Fibroblast of skin of scalp (primary cell): ENCODE measurements at places on chromosomes 6 and 20.

DNA sequence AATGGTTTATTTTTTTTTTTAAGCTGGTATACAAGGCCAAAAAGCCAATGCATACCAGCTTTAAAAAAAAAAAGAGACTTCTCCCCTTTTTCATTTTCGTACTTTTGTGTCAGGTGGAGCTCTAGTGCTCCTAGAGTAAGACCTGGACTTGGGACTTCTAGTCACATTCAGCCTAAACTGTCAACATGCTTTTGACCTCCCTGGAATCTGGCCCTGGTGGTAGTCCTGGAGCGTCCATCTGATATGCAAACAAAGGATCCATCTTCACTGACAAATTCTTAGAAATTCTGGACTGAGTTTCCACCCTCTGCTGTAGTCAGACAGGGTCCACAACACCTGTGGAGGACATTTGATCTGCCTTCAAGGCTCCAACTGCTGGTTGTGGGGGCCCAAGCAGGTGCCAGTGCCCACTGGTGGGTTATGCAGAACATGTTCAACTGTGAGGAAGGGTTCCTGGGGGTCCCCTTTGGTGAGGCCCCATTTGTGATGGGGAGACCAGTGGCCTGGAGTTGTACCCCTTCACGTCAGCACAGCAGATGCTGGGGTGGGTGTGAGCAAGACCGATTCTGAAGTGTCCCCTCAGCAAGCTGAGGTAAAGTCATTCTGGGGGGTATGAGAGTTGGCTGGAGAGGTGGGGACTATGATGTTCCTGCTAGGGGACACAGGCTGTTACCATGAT, 12.6 kb upstream of the PCMTD2 start:
- DNase-seq, result no peak

DNA sequence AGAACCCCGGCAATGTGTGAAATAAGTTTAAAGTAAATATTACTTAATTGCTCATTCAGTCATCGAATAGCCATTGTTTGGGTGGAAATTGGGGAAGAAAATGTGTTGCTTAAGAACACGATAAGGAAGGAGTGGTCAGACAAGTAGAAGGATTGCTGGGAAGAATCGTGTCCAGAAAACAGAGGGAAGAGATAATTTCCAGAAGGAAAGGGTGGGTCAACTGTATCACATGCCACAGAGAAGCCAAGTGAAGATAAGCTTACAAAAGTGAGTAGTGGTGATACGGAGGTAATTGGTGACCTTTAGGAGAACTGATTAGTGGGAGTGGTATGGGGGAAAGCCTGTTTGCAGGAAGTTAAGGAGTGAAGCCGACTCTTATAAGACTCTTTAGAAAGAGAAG, 306.2 kb downstream of the SOX4 start:
- no peak for DNase-seq

GRCh38 chr6:129936329-129937165, 75.4 kb upstream of the TMEM244 start:
- DNase-seq, result peak; percentile 77

DNA sequence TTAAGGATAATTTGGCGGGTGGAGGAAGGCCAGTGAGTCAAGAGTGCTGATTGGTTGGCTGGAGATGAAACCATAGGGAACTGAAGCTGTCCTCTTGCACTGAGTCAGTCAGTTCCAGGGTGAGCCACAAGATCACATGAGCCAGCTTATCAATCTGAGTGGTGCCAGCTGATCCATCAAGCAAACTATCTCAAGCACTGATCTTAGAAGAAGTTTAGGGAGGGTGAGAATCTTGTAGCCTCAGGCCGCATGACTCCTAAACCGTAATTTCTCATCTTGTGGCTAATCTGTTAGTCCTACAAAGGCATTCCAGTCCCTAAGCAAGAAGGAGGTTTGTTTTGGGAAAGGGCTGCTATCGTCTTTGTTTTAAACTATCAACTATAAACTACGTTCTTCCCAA, 954.3 kb downstream of the KIF16B start:
- no peak for DNase-seq

DNA sequence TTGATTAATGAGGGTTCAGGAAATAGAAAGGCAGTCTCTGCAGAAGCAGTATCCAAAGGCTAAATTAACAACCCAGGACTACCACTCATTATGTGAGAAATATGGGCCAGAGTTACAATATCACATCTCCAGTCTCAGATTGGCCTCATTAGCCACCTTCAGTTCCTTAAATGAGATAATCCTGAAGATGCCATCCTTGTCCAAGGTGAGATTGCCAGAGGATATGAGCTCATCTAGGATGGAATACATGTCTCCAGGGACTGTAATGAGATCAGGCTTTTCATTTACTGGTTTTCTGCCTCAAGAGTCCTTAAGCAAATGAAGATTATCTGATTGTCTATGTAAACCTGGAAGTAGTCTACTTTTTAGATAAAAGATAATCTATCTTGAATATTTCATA, 196.3 kb downstream of the FUT9 start:
- no peak for DNase-seq

GRCh38 chr6:164756142-164756541, 553.3 kb downstream of the C6orf118 start:
- no peak for DNase-seq
